Activated CD4-positive, alpha-beta memory T cell treated with anti-CD3 and anti-CD28 coated beads for 36 hours (primary cell): ENCODE measurements at places on chromosomes 6 and 20. TPM values are rescaled to one million over a fixed set of nuclear protein-coding genes. Genes with fewer than 3 reads are reported as not detected.

GRM1 gene
- not detected for total RNA-seq

PAK5 gene
- total RNA-seq: not detected

AGPAT4 gene
- total RNA-seq: 5.6 TPM

GABRR2 gene
- 0.51 TPM for total RNA-seq

ZNF334 gene
- total RNA-seq: 2.2 TPM

RAB44 gene
- 0.05 TPM for total RNA-seq

MCM9 gene
- 14.4 TPM for total RNA-seq

CRISP3 gene
- total RNA-seq: not detected

COL10A1 gene
- not detected for total RNA-seq

C6orf120 gene
- 15.1 TPM for total RNA-seq

ADAT2 gene
- total RNA-seq: 27.0 TPM

CD40 gene
- total RNA-seq: 3.2 TPM

GJA10 gene
- not detected for total RNA-seq

RSPO4 gene
- not detected for total RNA-seq

RSPH9 gene
- total RNA-seq: not detected

TAAR9 gene
- total RNA-seq: not detected

C6orf163 gene
- 0.95 TPM for total RNA-seq

GPLD1 gene
- 0.19 TPM for total RNA-seq

IL20RA gene
- not detected for total RNA-seq

CSE1L gene
- total RNA-seq: 107 TPM

KHDC1L gene
- not detected for total RNA-seq

MCHR2 gene
- not detected for total RNA-seq

MEI4 gene
- not detected for total RNA-seq

HLA-DRB5 gene
- total RNA-seq: 0.82 TPM

CST4 gene
- total RNA-seq: not detected

OTOR gene
- total RNA-seq: not detected

PRR18 gene
- total RNA-seq: not detected
